ENCODE measurements at places on chromosomes 6 and 20. TPM values are rescaled to one million over a fixed set of nuclear protein-coding genes. Genes with fewer than 3 reads are reported as not detected.

PLCB1 gene
- total RNA-seq = 41.6 TPM

ULBP2 gene
- not detected for total RNA-seq

TMEM200A gene
- total RNA-seq = 11.8 TPM

C20orf96 gene
- 3.5 TPM for total RNA-seq

MEP1A gene
- total RNA-seq = not detected

VWA7 gene
- total RNA-seq = 0.30 TPM

FOXF2 gene
- total RNA-seq = 2.4 TPM

PRL gene
- total RNA-seq = not detected

PKIB gene
- 2.0 TPM for total RNA-seq

TMEM170B gene
- 6.9 TPM for total RNA-seq

NNAT gene
- 2.7 TPM for total RNA-seq

LINC00237 gene
- total RNA-seq = not detected

SPINT3 gene
- total RNA-seq = not detected

MUC22 gene
- not detected for total RNA-seq

TFAP2A gene
- total RNA-seq = not detected

CD109 gene
- 12.1 TPM for total RNA-seq

EYA2 gene
- total RNA-seq = 13.8 TPM

FLRT3 gene
- 13.3 TPM for total RNA-seq

TRIM40 gene
- not detected for total RNA-seq

TNFRSF21 gene
- total RNA-seq = 8.0 TPM

AHI1 gene
- total RNA-seq = 33.4 TPM

STMN3 gene
- total RNA-seq = 17.5 TPM

BIRC7 gene
- total RNA-seq = 53.1 TPM

OOEP gene
- total RNA-seq = not detected

PBOV1 gene
- not detected for total RNA-seq

COL21A1 gene
- 29.9 TPM for total RNA-seq

PCSK2 gene
- total RNA-seq = 4.8 TPM

LMBRD1 gene
- 110 TPM for total RNA-seq

OR12D3 gene
- not detected for total RNA-seq

MATN4 gene
- not detected for total RNA-seq

SAMD3 gene
- total RNA-seq = 0.44 TPM

OPN5 gene
- not detected for total RNA-seq

PI3 gene
- not detected for total RNA-seq

HLA-B gene
- 570 TPM for total RNA-seq

BRD2 gene
- 130 TPM for total RNA-seq

SLC22A7 gene
- not detected for total RNA-seq

DACT2 gene
- total RNA-seq = 1.5 TPM

BANF2 gene
- not detected for total RNA-seq

FERMT1 gene
- total RNA-seq = 0.90 TPM

SLC12A5 gene
- not detected for total RNA-seq

GPR6 gene
- total RNA-seq = not detected

PPP1R14C gene
- total RNA-seq = not detected

EBF4 gene
- 17.5 TPM for total RNA-seq

C6orf132 gene
- total RNA-seq = 2.5 TPM

OR2J1 gene
- total RNA-seq = not detected

All from tibial nerve (tissue), 4 donors.